ENCODE measurements at places on chromosomes 3 and 15.

DNA sequence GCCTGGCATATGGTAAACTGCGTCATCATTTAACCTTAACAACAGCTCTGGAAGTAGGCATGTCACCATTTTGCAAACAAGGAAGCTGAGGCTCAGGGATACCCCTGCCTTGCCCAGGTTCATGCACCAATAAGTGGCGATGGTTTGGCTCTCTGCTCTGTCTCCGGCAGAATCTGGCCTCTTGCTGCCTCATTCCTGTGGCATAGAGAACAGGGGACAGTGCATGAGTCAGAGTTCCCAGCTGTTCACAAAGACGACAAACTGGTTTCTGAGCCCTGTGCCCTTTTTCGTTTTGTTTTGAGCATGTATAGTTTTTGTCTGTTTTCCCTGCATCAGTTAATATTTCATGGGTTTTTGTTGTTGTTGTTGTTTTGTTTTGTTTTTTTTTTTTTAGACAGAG, 236.8 kb downstream of the OPA1 start:
- DNase-seq: no peak

GRCh38 chr3:114565216-114565615, 271.4 kb downstream of the TIGIT start:
- no peak for DNase-seq

DNA sequence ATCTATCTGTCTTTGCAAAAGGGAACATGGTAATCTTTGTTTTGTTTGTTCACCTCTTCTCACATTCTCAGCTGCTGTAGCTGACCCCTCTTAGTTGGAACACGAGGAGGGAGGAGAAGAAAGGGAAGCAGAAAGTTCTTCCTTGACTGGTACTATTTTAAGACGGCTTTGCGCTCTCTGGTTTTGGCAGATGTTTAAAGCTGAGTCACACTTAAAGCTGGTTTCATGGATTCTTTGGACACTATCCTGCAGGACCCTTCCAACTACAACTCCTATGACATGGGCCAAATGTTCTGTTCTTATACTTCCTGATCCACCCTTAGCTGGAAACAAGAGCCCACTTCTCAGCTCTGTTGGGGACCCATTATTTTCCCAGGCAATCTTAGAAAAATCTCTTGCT, 40.6 kb upstream of the FXR1 start:
- no peak for DNase-seq

- no peak for DNase-seq
Observed at GRCh38 chr15:92813485-92813884, 86.6 kb upstream of the CHD2 start.

DNA sequence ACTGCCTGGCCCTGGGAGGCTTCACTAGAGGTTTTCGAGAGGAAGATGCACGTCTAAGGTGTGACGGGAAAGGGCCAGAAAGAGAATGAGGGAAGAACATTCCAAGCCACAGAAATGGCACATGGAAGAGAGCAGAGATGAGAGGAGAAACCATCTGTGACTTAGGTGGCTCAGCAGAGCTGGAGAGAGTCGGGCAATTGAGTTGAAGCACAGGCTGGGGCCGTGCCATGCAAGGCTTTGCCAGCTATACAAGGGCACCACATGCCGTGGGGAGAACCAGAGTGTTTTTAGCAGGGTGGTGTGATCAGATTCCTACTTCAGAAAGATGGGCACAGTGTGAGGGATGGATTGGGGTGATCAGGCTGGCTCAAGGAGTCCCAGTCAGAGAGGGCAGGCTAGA, 126.1 kb downstream of the VGLL4 start:
- DNase-seq: no peak

DNA sequence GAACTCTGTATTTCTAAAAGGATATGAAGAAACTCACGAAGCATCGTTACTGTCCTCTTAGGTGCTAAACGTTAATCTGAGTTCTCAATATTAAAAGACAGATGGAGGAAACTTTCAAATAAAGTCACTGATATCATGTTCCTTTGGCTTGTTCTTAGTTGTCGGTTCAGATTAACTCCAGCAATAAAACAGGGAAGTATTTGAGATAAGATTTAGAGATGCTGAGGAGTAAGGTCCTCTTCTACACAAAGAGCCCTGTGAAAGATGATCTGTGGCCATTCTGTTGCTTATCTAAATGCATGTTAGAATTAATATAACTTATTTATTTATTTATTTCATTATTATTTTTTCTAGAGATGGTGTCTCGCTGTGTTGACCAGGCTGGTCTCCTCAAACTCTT, 19.2 kb downstream of the AKAP13 start:
- no peak for DNase-seq

DNA sequence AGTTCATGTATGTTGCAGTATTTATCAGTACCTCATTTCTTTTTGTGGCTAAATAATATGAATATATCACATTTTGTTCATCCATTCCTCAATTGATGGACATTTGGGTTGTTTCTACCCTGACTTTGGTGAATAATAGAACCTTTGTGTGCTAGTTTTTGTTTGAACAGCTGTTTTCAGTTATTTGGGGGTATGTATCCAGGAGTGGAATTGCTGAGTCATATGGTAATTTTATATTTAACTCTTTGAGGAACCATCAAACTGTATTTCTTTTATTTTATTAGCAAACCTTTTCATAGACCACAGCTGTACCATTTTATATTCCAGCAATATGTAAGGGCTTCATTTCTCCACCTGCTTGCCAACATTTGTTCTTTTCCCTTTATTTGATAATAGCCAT, 38.4 kb upstream of the RBM5 start:
- no peak for DNase-seq

DNA sequence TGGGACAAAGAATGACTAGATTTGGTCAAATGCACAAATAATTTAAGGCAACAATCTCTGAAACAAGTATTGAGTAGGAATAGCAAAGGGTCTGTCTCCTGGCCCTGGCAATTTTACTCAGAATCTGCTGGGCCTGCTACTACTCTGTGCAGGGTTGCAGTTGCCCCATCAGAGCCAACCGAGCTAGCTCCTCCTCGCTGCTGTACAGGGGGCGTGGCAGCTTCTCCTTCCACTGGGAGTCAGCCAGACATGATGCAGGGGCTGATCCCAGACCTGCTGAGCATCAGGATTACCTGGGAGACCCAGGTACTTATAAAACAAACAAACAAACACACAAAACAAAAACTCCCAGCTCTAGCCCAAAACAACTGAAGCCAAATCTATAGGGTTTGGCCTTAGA, 30.5 kb upstream of the PXYLP1 start:
- no peak for DNase-seq

All from GM06990 (cell line).